NCI-H510A (cell line): ENCODE measurements at places on chromosomes 2 and 18.

DNA sequence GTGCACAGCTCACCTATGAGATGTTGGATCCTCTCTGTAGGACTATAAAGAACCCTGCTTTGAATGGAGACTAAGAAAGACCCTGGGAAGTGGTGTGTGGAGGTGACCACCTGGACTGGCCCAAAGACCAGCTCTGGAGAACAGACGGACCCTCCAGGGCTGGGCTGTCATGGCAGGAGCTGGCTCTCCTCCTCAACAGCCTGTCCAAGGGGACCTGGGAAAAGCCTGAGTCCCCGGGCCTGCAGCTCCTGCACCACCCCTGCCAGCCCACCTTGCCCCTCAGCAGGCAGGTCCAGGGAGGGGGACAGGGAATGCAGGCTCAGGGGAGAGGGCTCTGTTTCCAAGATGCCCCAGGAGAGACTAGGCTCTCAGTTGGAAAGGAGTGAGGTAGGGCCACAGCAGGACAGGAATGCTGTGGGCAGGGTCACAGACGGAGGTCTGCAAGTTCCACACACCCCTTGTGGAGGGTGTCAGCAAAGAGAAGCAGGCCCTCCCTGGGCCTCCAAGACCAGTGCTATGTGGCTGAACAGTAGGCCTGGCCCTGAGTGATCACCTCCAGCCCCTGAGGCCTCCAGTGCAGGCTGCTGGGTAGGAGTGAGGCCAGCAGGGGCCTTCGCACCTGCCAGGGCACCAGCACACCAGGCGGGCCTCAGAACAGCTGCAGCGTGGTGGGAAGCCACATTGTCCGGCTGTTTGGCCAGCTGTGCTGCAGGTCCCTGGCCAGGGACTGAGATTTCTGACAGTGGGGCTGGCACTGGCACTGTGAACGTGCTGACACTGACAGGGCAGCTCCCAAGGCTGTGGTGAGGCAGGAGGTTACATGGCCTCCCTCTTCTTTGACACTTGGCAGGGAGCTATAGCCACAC lies 86.4 kb upstream of the OTOS start:
- DNase-seq = no peak

GRCh38 chr2:216388046-216388884 lies 16.0 kb upstream of the MARCHF4 start:
- no peak for DNase-seq

GRCh38 chr2:16047701-16048100 lies 107.4 kb downstream of the MYCN start:
- DNase-seq = no peak

DNA sequence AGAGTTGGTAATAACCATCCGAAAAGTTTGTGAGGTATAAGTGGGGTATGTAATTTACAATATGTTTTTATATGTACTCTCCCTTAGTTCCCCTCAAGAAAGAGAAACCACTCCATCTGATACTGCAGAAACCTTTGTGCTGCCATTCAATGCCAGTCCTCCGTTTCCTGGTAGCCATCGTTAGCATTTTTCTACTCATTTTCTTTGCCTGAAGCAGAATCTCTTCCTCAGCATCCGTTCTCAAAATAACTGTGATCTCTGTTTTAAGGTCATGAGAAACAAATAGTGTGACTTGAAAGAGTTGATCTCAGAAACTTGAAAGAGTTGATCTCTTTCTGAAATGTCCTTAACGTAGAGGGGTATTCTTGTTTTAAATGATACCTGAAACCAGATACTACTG lies 996 bp downstream of the PTCD3 start:
- DNase-seq = no peak

DNA sequence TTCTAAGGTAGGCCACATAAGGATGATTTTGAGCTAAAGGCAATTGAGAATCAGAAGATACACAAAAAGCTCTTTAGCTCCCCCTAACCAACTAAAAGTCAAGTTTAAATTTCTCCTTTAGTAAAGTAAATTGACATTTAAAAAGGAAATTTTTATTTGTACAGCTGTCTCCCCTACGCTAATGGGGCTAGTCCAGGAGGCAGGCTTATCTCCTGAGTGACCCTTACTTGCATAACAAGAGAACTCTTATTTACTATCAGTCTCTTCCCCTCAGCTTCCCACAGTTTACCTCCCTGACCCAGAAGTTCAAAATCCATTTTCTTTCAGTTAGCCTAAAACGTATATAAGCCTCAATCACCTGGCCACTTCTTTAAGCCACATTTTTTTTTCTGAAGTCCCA lies 1002.8 kb upstream of the NRXN1 start:
- DNase-seq = no peak

- no peak for DNase-seq
Measured at GRCh38 chr18:64886995-64887394, 738.1 kb upstream of the LINC00305 start.
